Activated naive CD8-positive, alpha-beta T cell treated with anti-CD3 and anti-CD28 coated beads for 36 hours (primary cell): ENCODE measurements at places on chromosomes 12 and 14. TPM values are rescaled to one million over a fixed set of nuclear protein-coding genes. Genes with fewer than 3 reads are reported as not detected.

GRCh38 chr12:117387832-117388231, 26.4 kb upstream of the NOS1 start:
- no peak for DNase-seq

The SLCO1B1 gene
- not detected for total RNA-seq

DNA sequence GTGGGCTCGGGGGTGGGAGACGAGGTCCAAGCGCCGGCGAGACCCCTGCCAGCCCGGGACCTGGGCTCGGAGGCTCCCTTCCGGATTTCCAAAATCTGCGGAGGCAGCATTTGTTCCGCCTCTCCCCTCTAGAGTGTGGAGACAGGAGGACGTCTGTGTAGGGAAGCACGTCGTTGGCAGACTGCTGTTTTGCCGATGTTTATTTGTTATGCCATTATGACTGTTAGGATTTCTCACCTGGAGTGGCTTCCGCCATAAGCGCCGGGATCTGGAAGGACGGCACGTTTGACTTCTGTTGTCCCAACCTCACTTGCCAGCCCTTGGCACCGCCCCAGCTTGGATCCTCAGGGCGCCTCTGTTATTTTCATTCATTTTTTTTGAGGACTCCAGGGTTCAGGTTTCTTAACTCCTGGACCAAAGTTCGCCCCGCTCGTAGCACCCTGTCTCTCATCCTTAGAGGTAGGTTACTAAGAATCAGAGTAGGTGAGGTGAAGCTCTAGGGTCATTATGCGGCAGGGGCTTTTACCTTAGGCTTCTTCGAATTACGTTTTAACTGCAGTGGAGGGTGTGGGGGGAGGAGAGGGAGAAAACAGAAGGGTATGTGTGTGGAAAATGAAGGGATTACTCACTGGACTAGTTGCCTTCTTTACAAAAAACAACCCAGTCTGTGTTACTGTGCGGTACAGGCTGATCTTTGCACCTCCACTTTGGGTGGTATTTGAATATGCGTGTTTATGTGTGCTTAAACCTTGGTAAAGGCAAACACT, 547 bp upstream of the PYGL start:
- DNase-seq, result peak; percentile 2

GRCh38 chr12:6925540-6926279, 2.0 kb upstream of the ATN1 start:
- no peak for DNase-seq

DNA sequence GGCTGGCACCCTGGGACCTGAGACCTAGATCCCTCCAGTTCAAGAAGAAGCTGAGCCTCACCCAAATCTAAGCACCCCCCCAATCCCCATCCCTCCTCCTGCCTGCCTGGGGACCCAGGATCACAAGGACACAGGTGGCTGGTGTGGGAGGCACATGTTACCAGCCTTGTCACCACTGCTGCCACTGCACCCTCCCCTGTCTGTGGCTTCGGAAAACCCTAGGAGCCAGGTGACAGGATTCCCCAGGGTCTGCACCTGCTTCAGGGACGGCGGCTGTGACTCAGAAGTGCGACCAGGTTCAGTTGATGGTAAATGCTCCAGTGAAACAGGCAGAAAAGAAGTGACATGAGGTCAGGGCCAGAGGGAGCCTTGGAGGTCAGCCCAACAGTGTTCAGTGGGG, 62.8 kb upstream of the FAM222A start:
- DNase-seq, result no peak

GRCh38 chr14:47439953-47440352, 235.5 kb downstream of the MDGA2 start:
- DNase-seq, result no peak

DNA sequence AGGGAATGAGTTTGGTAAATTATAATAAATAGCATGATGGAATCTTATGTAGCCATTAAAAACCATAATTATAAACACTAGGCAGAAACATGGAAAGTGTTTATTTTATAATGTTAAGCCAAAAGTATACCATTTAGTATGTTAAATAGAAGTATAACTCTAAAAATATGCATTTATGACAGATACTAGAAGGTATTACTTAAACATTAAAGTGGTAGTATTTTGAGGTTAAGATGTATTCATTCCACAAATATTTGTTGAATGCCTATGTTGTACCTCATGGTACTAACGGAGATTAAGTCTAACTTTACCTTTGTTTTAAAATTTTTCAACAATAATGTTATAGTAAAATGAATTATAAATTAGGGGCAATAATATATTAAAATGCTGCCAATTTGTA, 24.1 kb downstream of the TTC8 start:
- DNase-seq, result no peak

GRCh38 chr14:76977793-76978720, 50.5 kb downstream of the IRF2BPL start:
- peak; percentile 88 for DNase-seq
